NCI-H1930 (cell line): ENCODE measurements at places on chromosomes 5 and 9.

- DNase-seq = no peak
These were observed 52.3 kb upstream of the EGFL7 start for GRCh38 chr9:136610426-136610825.

GRCh38 chr5:32076699-32077695 lies 97.1 kb downstream of the GOLPH3 start:
- DNase-seq = no peak

DNA sequence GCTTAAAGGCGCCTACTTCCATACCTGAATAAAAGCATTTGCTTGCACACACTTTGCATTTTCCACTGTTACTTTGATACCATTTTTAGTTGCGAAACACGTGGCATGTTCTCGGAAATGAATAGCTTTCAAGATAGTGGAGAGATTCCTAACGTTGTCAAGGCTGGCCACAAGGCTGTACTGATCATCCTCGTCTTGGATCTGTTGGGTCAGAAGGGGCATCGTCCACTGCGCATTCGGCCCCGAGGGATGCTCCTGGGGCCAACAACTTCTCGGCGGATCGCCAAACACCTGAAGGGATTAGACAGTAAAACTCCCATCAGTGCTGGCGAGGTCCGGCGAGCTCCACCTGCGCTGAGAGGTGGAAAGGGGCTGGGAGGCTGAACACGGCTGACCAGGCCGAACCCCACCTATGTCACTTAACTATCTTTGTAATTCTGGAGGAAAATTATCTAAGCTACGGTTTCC lies 599 bp downstream of the RAD1 start:
- DNase-seq = no peak

GRCh38 chr9:123377211-123377971 lies 21.4 kb downstream of the CRB2 start:
- DNase-seq = no peak

GRCh38 chr5:129041196-129041881 lies 53.2 kb upstream of the ISOC1 start:
- DNase-seq = no peak

DNA sequence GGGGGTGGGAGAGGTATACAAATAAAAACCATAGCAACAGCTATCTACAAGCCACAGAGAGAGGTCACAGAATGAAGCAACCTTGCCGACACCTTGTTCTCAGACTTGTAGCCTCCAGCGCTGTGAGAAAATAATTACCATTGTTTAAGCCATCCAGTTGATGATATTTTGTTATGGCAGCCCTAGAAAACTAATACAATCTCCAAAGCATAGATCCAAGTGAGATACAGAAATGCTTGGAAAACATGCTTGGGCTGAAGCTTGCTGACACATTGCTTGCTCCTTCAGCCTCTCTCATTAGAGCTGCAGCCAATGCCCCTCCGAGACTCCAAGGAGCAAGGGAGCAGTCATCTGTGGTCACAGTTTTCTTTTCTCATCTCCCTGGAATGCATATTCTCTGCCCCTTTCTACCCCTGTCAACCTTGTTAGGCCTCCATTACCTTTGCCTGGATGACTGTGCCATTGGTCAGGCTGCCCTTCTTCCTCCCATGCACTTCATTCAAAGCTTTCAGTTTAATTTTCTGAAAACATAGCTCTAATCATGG lies 401.4 kb upstream of the KLF4 start:
- no peak for DNase-seq

- no peak for DNase-seq
These were observed 101.0 kb upstream of the PIK3R1 start for GRCh38 chr5:68114378-68115040.

- no peak for DNase-seq
These were observed 2.9 kb downstream of the MYOZ3 start for GRCh38 chr5:150663936-150664335.
